Transverse colon (tissue), 4 donors: ENCODE measurements at places on chromosomes 11 and 22. TPM values are rescaled to one million over a fixed set of nuclear protein-coding genes. Genes with fewer than 3 reads are reported as not detected.

The VPREB1 gene
- total RNA-seq, result not detected

The DBX1 gene
- total RNA-seq, result not detected

The ARL2 gene
- total RNA-seq, result 28.4 TPM

The CRYAB gene
- total RNA-seq, result 38.0 TPM

The BTBD18 gene
- total RNA-seq, result not detected

The COX8A gene
- 1,387 TPM for total RNA-seq

The SLC22A25 gene
- total RNA-seq, result not detected

The FGF19 gene
- total RNA-seq, result not detected

The SMC1B gene
- not detected for total RNA-seq

- DNase-seq, result no peak
These were observed 292.6 kb downstream of the NTM start for GRCh38 chr11:131662993-131663392.

DNA sequence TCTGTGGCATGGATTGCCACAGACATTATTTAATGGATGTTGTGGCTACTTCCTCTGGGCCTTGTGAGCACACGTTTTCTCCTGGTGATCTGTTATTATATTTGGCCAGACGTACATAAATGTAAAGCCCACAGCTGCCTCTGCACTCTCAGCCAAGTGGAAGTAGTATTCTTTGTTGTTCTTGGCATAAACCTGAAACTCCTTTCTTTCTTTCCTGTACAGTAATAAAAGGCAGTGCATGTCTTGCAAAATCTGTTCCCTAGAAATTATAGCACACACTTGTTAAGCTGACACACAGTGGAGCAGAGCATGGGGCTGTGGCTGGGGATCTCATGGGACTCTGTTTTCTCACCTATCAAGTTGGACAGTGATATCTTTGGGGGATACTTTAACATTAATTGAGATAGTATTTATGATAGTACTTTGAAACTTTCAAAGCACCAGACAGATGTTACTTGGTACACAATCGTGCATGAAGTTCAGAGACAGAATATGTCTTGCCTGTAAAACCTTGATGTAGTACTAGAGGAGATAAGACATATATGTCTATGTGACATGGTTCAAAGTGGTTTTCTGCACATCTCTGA, 20.9 kb downstream of the PANX1 start:
- no peak for DNase-seq

GRCh38 chr22:43852573-43853327, 9.6 kb downstream of the SULT4A1 start:
- no peak for DNase-seq

DNA sequence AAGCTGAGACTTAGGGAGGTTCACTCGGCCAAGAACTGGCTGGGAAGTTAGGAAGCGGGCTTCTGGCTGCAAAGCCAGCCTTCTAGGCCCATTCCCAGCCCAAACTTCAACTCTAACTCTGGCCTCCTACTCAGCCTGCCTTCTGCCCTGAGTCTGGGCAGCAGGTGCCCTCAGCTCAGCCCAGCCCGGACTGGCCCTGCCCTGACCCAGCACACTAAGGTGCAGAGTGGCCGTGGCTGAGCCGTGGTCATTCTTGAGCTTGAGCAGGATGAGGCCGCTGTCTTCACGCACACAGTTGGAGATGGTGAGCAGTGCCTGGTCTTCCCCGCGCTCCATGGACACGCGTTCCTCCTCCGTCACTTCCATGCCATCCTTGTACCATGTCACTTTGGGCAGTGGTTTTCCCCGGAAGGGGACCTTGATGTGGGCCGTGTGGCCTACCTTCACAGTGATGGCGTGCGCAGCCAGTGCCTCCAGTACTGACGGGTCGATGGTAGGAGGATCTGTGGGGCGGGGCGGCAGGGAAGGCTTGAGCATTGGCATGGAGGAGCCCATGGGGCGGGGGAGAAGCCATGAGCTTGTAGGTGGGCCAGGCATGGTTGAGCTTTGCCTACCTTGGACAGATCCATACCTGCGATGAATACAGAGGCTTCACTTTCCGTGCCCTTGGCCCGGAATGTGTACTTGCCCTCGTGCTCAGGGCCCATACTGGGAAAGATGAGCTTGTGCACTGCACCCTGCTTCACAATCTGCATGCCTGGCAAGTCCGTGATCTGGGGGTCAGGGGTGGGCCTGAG, 12.1 kb downstream of the IGSF22 start:
- DNase-seq, result no peak

GRCh38 chr22:47116426-47117341, 354.2 kb downstream of the TBC1D22A start:
- DNase-seq, result no peak

DNA sequence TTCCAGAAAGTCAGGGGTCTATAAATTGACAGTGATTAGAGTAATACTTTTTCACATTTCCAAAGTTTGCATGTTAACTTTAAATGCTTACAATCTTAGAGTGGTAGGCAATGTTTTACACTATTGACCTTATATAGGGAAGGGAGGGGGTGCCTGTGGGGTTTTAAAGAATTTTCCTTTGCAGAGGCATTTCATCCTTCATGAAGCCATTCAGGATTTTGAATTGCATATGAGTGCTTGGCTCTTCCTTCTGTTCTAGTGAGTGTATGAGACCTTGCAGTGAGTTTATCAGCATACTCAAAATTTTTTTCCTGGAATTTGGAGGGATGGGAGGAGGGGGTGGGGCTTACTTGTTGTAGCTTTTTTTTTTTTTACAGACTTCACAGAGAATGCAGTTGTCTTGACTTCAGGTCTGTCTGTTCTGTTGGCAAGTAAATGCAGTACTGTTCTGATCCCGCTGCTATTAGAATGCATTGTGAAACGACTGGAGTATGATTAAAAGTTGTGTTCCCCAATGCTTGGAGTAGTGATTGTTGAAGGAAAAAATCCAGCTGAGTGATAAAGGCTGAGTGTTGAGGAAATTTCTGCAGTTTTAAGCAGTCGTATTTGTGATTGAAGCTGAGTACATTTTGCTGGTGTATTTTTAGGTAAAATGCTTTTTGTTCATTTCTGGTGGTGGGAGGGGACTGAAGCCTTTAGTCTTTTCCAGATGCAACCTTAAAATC, 5.3 kb downstream of the MALAT1 start:
- no peak for DNase-seq

GRCh38 chr11:116732271-116733042, 40.3 kb downstream of the BUD13 start:
- DNase-seq, result peak; percentile 69

DNA sequence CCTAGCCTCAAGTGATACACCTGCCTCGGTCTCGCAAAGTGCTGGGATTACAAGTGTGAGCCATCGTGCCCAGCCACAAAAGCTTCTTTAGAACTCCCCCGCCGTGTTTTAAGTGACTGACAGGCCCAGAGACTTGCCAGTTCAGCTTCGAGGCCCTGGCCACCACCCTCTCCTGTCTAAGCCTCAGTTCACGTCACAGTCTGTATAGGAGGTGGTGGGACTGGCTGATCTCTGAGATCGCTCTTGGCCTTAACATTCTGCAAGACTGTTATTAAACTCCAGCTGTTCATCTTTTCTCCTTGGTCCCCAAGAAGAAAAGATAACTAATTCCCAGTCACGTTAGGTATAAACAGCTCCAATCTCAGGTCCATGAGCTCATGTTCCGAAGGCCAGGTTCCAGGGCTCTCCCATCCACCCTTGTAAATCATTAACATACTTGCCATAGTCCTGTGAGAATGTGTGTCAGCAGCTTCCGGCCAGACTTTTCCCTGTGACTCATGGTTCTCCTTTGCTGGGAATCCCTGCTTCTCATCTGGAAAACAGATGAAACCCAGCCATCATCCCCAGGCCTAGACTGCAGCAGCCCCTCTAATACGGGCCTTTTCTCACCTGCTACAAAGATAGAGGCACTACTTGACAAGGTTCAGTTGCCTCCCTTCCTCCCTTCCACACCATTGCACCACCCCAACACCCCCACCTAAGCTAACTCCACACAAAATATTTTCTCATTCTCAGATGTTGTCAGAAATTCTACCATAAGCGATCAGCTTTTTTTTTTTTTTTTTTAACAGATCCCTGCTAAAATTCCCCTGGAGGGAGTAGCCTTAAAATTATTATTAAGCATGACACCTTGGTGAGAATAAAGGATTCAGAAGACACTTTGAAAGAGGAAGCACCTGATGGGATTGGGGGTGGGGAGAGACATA, 5.6 kb upstream of the KIAA0930 start:
- DNase-seq, result peak; percentile 79

DNA sequence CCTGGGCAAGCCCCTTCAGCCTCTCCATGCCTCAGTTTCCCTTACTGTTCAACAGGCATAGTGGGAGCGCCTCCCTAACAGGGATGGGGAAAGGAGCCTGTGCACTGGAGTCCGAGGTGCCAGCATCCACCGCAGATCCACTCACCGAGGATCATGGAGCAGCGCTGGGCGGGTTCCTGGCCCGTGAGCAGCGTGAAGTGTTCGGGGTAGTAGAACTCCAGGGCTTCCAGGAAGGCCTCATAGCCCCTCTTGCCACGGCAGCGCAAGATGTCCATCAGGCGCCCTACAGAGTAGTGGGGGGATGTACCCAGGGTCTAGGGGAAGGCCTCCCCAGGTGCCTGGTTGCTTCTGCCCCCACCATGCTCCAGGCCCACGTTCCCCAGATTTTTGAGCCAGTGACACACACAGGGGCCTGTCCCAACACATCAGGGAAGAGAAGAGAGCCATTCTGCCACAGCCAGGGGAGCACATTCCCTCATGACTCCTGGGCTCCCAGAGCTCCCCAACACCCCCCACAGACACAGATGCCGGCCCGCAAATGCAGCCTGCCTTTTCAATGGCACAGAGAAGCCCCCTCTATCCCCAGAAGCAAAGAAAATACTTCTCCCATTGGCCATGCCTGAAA, 1.3 kb downstream of the CARD10 start:
- DNase-seq, result no peak

DNA sequence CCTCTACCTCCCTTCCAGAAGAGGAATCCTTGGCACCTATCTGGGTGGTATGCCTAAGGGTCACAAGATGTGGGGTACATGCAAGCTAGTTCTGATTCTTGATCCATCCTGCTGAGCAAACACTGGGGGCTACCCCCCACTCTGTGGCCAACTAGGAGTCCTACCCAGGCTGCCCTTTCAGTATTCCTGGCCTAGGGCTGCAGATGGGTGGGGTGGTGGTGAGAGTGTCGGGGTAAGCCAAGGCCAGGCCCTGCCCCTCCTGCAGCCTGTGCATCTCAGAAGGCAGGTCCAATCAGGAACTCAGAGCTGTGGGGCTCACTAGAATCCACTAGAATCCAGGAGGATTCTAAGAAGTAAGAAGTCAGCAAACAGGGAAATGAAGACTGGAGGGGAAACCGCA, 10.9 kb downstream of the SSH3 start:
- DNase-seq, result no peak

DNA sequence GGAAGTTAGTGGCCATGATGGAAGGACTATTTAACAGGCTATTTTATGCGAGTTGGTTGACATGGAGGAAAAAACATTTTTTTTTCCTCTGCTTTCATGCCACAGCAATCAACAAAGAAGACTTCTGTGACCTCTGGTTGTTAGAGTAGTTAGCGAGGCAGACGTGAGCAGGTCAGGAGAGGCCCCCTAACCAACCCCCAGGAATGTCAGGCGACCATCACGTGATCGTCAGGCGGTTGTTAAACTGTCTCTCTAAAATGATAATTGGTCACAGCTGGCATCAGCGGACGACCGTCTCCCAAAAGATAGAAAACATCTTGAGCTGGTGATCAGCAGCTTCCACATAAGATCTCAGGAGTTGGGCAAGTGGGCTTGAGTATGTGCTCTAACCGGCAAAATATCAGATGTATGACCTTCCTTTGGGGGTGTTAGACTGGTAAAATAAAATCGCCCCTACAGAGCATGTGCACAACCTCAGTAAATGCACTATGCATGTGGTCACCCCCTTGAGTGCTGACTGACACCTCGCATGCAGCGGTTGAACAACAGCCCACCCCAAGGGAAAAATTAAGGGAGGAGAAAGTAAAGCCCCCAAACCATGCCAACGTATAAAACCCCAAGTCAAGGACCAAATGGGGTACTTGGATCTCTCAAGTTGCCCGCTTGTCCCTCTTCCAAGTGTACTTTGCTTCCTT, 20.9 kb upstream of the NARS2 start:
- DNase-seq, result no peak

- DNase-seq, result peak; percentile 58
These were observed 15.0 kb downstream of the PTPRJ start for GRCh38 chr11:47995360-47995769.

GRCh38 chr11:1839204-1839923, 583 bp downstream of the TNNI2 start:
- no peak for DNase-seq

DNA sequence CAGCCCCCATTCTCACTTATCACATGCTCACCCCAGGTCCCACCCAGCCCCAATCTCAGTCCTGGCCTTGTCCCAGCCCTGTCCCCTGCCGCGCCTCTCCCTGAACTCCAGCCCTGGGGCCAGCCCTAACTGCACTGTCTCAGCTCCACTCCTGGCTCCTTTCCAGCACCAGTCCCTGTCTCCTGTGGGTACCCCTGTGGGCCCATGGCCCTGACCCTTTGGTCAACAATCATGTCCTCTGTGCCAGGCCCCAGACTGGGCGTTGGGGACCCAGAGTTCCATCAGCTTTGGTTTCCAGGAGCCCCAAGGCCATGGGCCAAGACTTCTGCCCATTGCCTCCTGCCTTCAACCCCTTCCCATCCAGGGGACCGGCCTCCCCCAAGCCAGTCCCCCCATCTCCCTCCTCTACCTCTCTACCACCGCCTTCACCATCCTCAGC, 757 bp downstream of the SPI1 start:
- no peak for DNase-seq

DNA sequence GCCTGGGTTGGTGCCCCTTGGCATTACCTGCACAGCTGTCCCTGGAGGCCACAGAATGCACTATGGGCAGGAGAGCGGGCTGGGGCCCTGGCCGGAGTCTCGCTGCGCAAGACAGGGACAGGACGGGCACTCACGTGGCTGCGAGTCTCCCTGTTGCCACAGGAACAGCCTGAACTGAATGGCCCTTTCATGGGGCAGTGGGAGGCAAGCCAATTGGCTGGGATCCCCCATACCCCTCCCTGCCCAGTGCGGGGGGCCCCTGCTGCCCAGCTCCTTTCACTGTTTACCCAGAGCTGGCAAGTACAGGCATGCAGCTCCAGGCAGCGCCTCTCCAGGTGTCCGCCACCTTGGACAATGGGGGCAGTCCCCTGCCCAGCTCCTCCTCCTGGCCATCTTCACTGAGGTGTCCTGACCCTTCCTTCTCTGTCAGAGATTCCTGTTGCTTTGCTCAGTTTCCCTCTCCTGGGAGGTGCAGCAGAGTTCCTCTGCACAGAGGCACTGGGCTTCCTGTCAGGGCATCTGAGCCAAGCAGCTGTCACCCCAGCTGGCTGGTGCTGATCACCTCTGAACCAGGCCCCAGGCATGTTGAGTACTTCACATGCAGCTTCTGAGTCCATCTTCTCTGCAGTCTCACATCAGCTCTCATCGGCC, 5.2 kb downstream of the USP2 start:
- no peak for DNase-seq
